ENCODE measurements at places on chromosomes 12 and 14.
A peak's percentile ranks its signal among the peaks of the same experiment; 100 is the strongest.

DNA sequence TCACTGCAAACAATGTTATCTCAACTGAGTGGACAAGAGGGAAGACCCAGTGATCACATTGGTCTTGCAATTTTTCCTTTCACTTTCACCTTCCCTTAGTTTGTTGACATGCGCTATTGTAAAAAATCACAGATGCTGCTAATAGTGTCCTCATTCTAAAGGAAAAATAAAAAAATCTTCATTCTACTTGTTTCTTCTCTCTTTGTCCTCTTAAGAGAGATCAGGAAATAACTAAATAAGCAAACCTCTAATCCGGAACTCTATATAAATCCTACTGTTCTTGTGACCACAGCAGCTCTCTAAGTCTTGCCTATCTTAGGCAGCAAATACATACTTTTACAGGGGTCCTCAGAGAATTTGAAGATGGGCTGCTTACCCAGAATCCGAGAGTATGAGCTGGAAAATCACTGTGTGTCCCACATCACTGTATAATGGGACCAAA, 257.7 kb downstream of the NAV3 start:
- no peak for DNase-seq

DNA sequence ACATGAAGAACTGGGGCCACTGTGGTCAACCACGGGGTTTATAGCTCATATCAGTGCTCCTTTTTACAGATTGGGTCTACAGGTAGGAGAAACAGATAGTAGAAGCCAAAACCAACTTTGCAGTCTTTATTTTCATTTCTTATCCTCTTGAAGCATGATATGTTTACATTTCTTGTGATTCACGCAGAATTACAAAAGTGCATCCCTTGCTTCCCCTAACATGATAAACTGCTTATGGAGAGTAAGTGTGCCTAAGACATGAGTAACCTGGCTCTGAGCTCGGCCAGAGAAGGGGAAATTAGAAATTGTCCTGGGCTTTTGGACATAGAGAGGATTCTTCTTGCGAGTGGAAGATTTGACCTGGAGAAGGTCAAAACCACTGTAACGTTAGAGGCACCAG, 18.4 kb downstream of the PWP1 start:
- DNase-seq = no peak

- no peak for DNase-seq
Measured at GRCh38 chr14:98634043-98634820, 637.8 kb downstream of the BCL11B start.

- no peak for DNase-seq
Measured at GRCh38 chr14:63852271-63852816, 460 bp upstream of the SYNE2 start.

GRCh38 chr14:94081386-94081820, 293 bp downstream of the IFI27L1 start:
- no peak for DNase-seq

GRCh38 chr14:82403987-82404386, 870.3 kb upstream of the SEL1L start:
- DNase-seq = no peak

GRCh38 chr14:52314595-52315354, 663 bp downstream of the PTGER2 start:
- peak; percentile 44 for DNase-seq

- no peak for DNase-seq
Measured at GRCh38 chr12:33596061-33596460, 156.4 kb upstream of the SYT10 start.

DNA sequence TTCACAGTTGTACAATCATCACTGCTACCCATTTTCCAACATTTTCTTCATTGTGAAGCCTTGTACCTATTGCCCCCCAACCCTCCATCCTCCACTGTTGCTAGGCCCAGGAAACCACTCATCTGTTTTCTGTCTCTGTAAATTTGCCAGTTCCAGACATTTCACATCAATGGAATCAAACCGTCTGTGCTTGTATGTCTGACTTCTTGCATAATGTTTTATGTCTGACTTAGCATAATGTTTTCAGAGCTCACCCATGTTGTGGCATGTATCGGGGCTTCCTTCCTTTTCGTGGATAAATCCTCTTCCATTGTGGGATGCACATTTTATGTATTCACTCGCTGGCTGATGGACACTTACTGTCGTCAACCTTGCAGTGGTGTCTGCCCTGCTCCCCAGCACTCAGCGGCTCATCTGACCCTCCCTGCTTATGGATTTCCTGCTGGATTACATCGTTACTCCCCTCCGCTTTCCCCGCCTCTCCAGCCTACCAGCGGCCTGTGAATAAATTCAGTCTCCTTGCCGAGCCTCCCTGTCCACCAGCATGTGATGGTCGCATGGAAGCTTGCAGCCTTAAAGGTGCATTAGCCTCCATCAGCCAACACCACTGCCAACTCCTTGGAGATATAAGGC, 727.6 kb upstream of the TMEM132C start:
- no peak for DNase-seq

- DNase-seq = no peak
Measured at GRCh38 chr14:33668066-33668465, 282.8 kb downstream of the EGLN3 start.

DNA sequence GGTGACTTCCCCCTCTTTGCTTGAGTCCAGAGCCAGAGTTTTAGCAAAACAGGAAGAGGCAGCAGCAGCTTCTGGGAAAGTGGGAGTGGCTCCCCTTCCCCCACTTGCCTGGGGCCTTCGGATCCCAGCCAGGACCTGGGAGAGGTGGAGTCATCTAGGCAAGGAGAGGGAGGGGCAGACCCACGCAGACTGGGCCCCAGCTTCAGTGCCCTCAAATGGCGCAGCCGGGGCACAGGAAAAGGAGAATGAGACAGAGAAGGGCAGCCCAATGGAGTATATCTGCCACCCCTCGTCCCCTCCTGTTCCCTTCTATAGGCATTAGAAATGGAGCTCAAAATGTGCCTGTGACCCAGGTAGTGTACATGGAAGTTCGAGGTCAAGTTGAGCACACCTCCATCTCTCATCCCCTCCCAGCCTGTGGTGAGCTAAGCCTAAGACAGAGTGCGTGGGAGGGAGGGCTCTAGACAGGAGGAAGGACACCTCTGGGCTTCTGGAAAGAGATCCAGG, 9.3 kb upstream of the HDAC7 start:
- DNase-seq = no peak

DNA sequence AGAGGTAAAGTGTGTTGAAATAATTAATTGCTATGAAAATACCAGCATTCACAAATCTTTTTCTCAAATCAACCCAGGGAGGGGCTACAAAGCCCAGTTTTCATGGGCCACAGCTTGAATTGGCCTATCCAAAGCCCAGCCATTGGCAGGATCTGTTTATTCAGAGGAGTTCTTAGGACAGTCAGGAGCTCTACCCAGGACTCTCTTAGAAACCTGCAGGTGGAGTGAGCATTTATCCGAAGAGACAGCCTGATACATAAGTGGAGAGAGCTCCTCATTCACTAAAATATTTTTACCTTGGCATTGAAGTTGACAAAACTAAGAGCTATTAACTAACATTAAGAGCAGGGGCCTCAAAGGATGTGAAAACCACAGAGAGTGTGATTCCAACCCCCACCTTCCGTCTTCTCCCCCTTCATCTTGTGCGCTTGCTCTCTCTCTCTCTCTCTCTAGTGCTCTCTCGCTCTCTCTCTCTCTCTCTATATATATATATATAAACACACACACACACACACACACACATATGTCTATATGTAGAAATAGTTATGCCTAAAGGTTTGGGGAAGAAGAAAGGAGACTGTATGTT, 315.5 kb downstream of the SNAPC1 start:
- no peak for DNase-seq

DNA sequence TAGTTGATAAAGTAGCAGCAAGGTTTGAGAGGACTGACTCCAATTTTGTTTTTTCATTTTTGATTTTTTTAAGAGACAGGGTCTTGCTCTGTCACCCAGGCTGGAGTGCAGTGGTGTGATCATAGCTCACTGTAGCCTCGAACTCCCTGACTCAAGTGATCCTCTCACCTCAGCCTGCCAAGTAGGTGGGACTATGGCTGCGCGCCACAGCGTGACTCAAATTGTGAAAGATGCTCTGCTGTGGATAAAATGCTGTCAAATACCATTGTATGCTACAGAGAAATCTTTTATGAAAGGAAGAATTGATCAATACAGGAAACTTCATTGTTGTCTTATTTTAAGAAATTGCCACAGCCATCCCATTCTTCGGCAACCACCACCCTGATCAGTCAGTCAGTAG, 48.3 kb downstream of the SCN8A start:
- no peak for DNase-seq

GRCh38 chr14:32354716-32355115, 25.6 kb downstream of the AKAP6 start:
- DNase-seq = no peak

GRCh38 chr12:49027846-49028555, 9.4 kb upstream of the PRKAG1 start:
- no peak for DNase-seq

DNA sequence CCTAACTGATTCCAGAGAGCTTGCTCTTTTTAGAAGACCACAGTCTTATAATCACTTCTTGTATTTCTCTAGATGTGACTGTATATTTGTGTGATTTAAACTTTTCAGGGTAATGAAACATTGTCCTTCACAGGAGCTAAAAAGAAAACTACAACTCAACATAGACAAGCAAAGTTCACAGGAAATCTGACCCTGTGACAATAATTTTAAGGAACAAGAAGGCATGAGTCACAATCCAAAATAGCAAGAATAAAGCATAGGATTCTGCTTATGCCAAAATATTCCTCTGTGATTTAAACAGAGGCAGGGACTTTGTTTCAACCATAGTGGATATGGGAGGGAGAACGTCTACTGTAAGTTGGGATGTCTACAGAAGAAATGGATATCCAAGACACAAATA, 44.3 kb downstream of the GPR65 start:
- no peak for DNase-seq

- DNase-seq = no peak
Measured at GRCh38 chr14:94521375-94522114, 12.3 kb upstream of the SERPINA12 start.

DNA sequence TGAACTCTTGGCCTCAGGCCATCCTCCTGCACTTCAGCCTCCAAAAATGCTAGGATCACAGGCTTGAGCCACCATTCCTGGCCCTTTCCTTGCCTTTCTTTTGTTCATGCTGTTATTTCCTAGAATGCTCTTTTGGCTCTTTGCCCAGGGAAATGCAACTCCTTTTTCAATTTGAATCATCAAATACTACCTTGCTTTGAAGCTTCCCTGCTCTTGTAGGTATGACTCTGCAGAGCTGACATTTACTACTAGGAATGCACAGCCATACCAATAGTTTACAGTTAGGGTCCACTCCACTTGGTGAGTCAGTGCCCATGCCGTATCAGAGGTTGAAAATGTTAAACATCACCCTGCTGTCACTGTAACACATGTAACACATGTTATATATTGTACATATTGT, 107.0 kb upstream of the CRY1 start:
- no peak for DNase-seq

DNA sequence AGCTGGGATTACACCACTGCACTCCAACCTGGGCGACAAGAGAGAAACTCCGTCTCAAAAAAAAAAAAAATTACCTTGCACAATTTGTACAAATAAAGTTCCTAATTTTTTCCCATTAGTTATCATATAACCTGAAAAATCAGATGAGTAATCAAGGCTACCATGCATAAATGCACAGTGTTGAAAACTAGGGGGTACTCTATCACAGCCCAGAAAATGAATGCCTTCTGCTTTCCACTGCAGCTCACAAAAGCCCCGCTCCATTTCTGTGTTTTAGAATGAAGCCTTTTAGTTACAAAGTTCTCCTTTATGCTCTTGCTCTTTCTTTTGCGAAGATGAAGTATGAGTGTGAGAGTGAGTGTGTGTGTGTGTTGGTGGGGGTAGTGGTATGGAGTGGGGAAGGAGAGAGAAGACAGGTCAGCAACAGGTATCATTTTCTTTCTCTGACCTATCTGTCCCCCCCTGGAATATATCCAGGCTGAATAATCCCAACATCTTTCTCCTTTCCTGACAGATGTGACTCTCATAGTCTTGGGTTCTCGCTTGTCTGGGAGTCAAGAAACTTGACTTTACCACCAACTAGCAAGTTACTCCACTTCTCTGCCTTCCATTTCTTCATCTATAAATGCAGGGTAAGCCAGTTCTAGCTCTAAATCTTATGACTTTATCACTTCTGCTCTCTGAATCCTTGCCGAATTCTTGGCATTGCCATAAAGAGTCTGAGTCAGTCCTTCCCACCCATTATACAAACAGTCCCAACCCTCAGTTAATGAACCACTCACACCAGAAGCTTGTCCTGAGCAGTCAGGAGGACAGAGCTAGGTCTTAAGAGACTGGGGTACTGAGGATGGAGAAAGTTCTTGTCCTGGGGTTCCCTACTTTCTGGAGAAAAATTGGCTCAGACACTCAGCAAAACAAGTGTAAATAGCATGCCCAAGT, 16.1 kb downstream of the BIN2 start:
- no peak for DNase-seq

GRCh38 chr14:20623798-20624197, 17.7 kb downstream of the OR6S1 start:
- no peak for DNase-seq

- no peak for DNase-seq
Measured at GRCh38 chr14:88941414-88941813, 117.0 kb downstream of the TTC8 start.

GRCh38 chr12:22919883-22920282, 294.9 kb downstream of the ETNK1 start:
- no peak for DNase-seq

GRCh38 chr12:74722709-74723108, 185.1 kb downstream of the ATXN7L3B start:
- DNase-seq = no peak

GRCh38 chr14:102924632-102925588, 2.4 kb downstream of the AMN start:
- DNase-seq = no peak

DNA sequence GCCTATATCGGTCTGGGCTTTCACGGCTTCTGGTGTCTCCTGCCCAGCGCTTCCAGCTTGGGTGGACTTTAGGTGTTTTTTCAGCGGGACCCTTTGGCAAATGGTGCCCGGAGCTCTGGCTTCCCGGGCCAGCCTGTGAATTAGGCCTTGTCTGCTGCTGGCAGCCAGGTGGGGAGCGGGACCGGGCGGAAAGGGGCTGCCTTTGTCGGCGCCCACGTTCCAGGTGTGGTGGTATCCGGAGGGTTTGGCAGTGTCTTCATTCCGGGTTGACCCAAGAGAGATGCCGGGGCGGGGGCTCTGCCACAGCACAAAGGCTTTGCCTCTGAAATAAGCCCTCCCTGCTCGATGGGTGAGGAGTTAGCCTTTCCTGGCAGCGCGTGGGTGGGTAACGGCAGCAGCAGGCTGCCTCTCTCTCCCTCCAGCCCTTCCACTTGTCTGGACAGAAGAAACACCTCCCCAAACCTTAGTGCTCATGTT, 9.5 kb downstream of the RFLNA start:
- no peak for DNase-seq

DNA sequence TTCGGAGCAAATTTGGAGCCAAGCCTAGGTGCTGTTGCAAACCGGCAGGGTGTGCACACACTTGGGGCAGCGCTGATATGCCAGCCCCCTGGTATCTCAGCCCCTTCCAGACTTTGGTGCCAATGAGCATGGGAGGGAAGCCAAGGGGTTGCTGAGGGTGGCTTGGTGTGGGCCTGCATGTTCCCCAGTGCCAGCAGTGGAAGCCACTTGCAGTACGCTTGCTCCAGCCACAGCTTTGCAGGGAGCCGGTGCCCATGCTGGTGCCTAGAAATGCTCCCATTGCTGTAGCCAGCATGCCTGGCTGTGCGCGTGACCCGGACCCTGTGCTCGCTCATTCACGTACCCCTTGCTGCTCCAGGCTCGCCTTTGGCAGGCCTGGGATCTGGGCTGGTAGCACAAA, 67.1 kb upstream of the DNM1L start:
- DNase-seq = no peak

GRCh38 chr14:30995689-30996088, 29.8 kb upstream of the AP4S1 start:
- no peak for DNase-seq

- DNase-seq = peak; percentile 66
Measured at GRCh38 chr12:55724226-55724939, 4.2 kb downstream of the RDH5 start.
